ENCODE measurements at places on chromosomes 4 and X.

DNA sequence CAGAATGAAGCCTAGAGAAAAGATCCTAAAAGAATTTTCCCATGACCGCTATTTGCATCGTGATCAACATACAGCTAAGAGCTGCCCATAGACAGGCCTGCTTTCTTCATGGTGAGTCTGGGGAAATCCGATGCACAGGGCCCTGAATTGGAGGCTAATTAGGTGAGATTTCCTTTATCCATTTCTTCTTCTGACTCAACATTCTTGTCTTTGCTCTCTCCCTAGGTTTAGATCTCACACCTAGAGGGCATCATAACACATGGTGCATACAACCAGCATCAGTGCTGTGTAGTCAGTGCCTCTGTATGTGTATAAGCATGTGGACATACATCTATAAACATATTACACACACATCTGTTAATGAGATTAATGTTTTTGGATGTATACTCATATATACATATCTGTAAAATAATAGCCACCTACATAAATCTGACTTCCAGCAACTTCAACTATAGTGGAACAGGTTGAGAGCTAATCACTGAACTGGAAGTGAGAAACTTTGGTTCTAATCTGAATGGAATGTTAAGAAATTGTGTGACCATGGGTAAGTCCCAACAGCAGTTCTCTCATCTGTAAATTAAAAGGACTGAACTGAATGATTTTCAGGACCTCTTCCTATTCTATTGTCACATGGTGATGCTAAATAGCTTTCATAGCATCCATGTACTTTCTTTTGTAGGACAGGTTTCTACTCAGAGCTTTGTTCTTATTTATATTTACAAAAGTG is 17.5 kb downstream of the GATB start:
- no peak for DNase-seq

GRCh38 chrX:6095469-6095868 is 133.2 kb downstream of the NLGN4X start:
- DNase-seq: no peak

DNA sequence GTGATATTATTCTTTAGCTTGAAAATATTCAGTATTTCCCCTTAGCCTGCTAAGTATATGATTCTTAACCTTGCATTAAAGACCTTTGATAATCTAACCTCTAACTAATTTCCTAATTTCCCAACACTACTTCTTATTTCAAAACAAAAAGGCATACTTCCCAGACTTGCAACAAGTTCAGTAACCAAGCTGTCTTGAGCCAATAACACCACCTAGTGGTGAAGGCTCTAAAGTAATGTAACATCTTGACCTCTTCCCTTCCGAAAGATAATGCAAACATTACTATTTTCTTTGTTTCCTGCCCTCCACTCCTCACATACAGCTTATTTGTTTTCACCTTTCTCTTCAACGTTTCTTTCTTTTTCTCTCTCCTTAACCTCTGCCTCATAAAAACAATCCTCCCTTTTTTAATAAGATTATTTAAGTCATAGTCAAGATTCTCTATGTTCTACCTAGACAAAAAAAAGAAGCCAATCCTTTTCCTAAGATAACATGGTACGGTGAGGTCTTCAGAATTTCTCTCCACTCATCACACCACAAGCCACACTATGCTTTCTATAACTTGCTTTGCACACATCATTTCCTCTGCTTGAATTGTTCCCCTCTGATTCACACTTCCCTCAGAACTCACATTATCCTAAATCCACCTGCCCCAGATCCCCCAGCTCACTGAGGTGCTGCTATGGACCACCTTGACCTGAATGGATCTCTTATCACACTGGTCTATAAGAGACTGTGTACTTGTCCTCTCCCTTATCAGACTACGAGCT is 3.5 kb downstream of the FAT1 start:
- no peak for DNase-seq

DNA sequence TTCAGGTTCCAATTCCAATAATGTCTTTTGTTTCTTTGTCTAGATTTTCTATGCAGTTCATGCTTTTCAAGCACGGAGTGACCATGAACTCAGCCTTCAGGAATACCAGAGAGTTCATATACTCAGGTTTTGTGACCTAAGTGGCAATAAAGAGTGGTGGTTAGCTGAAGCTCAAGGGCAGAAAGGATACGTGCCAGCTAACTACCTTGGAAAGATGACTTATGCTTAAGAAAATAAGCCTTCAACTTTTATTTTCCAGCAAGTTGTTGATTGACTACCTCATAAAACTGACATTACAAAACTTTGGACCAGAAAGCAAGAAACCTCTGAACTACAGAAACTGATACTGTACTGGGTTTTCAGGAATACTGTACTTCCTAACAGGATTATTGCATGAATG is 30.8 kb downstream of the INTS12 start:
- no peak for DNase-seq

- no peak for DNase-seq
Observed at GRCh38 chrX:110286106-110286505, 31.8 kb downstream of the AMMECR1 start.

GRCh38 chr4:141913928-141914327 is 277.5 kb downstream of the IL15 start:
- DNase-seq: no peak

- no peak for DNase-seq
Observed at GRCh38 chr4:74370912-74371311, 6.0 kb downstream of the EREG start.

DNA sequence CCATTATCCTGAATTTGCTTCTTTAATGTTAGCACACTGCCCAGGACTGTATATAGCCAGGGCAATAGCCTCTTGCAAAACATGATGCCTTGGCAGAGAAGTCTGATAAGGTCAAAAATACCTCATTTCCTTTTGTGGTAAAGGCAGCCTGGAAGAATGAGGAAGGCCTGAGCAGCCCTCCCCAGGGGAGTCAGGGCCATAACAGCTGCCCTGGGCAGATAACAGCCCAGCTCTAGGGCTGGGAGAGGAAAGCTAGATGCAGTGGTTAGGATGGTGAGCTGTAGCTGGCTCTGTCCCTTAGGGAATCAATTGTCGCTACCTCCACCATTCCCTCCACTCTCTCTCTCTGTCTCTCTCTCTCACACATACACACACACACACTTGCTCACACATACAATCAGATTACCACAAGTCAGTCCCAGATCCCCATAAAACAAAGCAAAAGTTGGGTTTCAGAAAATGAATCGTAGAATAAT is 29.2 kb downstream of the EFHC2 start:
- DNase-seq: no peak

DNA sequence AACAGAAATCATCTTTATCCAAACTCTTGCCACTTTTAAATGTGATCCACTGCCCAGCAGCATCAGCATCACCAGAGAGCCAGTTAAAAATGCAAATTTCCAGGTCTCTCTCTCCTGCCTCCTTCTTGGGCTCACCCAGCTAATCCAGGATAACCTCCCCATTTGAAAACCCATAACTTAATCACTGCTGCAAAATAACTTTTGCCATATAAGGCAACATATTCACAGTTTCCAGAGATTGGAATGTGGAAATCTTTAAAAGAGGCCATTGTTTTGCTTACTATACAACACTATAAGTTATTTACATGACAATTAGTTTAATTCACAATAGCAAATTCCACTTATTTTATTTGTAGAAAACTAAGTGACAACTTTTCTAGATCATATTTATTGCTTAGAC is 4.8 kb upstream of the EXOSC9 start:
- no peak for DNase-seq

- DNase-seq: no peak
Observed at GRCh38 chr4:8594097-8595038, 1.8 kb downstream of the CPZ start.

GRCh38 chr4:3671571-3672464 is 94.4 kb upstream of the ADRA2C start:
- no peak for DNase-seq

All from stimulated activated CD4-positive, alpha-beta T cell treated with anti-CD3 and anti-CD28 coated beads, TNF-alpha, amount 100 ng/mL, for 1 hour (primary cell).